ENCODE measurements at places on chromosomes 11 and 22. TPM values are rescaled to one million over a fixed set of nuclear protein-coding genes. Genes with fewer than 3 reads are reported as not detected.

The MUC5B gene
- total RNA-seq = not detected

The CFAP300 gene
- total RNA-seq = not detected

GRCh38 chr11:7299393-7299792 lies 47.7 kb downstream of the SYT9 start:
- no peak overlapping the region for H3K27ac ChIP-seq
- DNase-seq = no peak
- no peaks in the 10 kb centered on the region for H3K27me3 ChIP-seq
- no peaks in the 10 kb centered on the region for H3K4me1 ChIP-seq
- no peak overlapping the region for H3K4me3 ChIP-seq
- no peaks in the 10 kb centered on the region for H3K36me3 ChIP-seq

DNA sequence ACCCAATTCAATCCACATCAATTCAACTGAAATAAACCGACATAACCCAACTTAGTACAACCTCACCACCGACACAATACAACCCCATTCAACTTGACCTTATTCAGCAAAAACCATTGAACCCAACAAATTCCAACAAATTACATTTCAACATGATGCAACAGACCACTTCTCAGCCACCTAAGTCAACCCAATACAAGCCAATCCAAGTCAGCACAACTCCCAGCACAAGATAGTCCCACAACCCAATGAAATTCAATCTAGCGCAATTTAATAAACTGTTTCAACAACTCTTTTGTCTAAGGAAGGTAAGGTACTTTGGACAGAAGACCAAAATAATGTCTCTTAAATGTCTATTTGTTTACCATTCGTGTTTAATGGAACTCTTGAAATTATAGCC lies 226.0 kb downstream of the MIAT start:
- H3K4me3 ChIP-seq = no peak overlapping the region
- no peaks in the 10 kb centered on the region for H3K36me3 ChIP-seq
- H3K27ac ChIP-seq = no peak overlapping the region
- H3K4me1 ChIP-seq = peaks cover 10% of the 10 kb centered on the region

The PEX16 gene
- total RNA-seq = 17.1 TPM

The CRYBA4 gene
- not detected for total RNA-seq

The MAPK12 gene
- total RNA-seq = 13.3 TPM

DNA sequence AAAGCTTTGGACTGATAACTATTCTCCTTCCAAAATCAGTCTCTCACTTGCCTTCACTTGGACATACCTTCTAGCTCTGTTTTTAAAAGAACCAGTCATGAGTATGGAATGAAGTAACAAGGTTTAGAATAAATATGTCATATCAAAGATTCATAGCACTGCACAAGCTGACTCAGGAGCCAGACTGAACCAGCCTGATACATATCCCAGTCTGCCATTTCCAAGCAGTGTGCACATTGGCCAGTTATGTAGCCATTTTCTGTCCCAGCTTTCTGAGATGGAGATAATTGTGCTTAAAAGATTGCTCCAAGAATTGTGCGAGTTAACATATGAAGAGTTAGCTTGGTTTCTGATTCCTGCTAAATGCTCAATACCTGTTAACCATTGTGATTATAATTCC lies 311.3 kb downstream of the C11orf87 start:
- H3K27me3 ChIP-seq = no peaks in the 10 kb centered on the region
- no peak overlapping the region for H3K27ac ChIP-seq
- no peaks in the 10 kb centered on the region for H3K36me3 ChIP-seq
- peaks cover 2% of the 10 kb centered on the region for H3K4me1 ChIP-seq
- H3K4me3 ChIP-seq = no peak overlapping the region

DNA sequence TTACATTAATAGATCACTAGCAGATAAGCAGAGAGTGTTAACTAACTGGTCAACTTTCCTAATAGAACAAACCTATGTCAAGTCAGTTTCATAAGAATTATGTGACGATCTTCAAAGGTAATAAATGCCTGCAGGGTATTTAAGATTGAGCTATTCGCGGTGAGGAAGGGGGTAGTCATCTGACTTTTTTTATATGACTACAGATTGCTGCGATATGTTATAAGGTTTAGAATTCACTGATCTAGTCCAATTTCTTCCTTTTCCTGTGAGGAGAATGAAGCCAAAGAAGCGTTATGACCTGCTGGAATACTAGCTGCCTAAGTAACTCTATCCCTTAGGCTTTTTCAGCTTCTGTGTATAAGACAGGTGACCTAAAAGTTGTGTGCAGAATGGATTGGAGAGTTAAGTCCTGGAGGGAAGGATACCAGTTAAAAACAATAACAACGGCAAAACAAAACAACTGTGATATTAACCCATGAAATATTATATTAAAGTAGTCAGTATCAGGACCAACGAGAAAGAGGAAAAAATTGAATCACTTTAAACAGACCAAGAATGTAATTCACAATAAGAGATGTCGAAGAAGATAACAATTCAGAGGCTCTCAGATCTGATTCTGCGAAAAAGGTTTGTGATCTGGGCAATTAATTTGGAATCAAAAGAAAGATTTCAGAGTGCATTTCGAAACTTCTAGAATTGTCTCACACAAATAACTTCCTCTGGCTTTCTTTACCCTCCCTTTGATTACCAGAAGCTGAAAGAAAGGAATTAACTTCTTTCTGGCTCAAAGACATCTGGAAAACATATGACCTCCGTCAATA lies 630 bp downstream of the CASP4 start:
- H3K27ac ChIP-seq = peak overlapping the region; percentile 92
- H3K27me3 ChIP-seq = no peaks in the 10 kb centered on the region
- H3K36me3 ChIP-seq = peaks cover 13% of the 10 kb centered on the region
- no peak for DNase-seq
- no peaks in the 10 kb centered on the region for H3K4me1 ChIP-seq
- peak overlapping the region; percentile 23 for H3K4me3 ChIP-seq

- no peak for DNase-seq
- no peaks in the 10 kb centered on the region for H3K27me3 ChIP-seq
- no peak overlapping the region for H3K4me3 ChIP-seq
- H3K36me3 ChIP-seq = no peaks in the 10 kb centered on the region
Measured at GRCh38 chr11:16825101-16825500, 86.7 kb downstream of the C11orf58 start.

The TAF6L gene
- total RNA-seq = 9.3 TPM

The EXPH5 gene
- total RNA-seq = 0.39 TPM

The CCDC89 gene
- 0.28 TPM for total RNA-seq

The CDC45 gene
- 0.20 TPM for total RNA-seq

Data from heart left ventricle (tissue), 16 donors.